Activated CD8-positive, alpha-beta T cell treated with anti-CD3 and anti-CD28 coated beads for 36 hours (primary cell): ENCODE measurements at places on chromosomes 4 and X. TPM values are rescaled to one million over a fixed set of nuclear protein-coding genes. Genes with fewer than 3 reads are reported as not detected.

GRCh38 chrX:145727476-145727875 is 90.2 kb upstream of the SLITRK2 start:
- DNase-seq = no peak

DNA sequence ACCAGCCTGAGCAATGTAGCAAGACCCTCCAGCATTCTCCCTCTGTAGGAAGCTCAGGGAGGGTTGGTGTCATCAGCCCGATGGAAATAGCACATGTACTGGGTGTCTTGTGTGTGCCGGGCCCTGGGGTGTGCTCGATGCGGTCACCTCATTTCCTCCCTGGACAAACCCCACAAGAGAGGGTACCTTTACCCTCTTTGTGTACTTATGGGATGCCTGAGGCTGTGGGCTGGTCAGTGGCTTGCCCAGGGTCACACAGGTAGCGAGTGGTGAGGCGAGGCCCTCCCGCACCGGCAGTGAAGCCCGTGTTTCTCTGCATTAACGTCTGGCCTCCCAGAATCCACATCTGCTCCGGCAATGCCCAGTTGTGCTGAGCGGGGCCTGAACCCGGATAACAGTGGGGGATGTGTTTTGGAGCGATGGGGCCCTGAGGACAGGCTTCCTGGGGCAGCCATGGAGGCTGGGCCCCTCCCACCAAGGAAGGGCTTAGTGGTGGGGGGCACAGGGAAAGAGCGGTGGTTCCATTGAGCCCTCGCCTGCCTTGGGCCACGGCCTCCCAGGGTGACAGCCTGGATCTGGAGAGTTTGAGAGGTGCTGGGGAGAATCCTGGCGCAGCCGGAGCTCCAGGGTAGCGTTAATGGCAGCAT is 8.1 kb downstream of the PSAPL1 start:
- DNase-seq = no peak

DNA sequence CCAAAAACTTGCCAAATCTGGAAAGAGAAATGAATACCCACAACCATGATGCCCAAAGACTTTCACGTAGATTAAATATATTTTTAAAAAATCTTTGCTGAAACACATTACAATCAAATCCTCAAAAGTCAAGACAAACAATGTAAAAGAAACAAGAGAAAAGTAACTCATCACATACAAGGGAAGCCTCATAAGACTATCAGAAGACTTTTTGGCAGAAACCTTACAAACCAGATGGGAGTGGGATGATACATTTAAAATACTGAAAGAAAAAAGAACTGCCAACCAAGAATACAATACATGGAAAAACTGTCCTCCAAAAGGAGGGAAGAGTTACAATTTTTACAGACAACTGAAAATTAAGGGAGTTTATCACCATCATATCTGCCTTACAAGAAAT is 319.0 kb upstream of the INTU start:
- DNase-seq = no peak

GRCh38 chr4:126465341-126465740 is 1150.6 kb downstream of the FAT4 start:
- no peak for DNase-seq

DNA sequence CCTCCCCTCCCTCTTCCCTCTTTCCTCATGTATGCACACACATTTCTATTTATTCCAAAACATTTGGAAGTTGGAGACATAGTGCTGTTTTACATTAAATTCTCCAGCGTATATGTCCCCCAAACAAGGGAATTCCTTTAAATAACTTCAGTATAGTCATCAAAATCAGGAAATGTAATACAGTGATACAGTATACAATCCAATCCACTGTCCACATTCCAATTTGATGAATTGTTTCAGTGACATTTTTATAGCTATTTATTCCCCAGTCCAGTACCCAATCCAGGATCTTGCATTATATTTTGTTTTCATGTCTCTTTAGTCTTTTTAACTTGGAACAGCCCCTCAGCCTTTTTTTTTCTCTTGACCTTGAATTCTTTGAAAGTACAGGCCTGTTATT is 233.0 kb downstream of the DKK2 start:
- DNase-seq = no peak

- DNase-seq = no peak
Observed at GRCh38 chr4:110751183-110751582, 128.3 kb upstream of the PITX2 start.

DNA sequence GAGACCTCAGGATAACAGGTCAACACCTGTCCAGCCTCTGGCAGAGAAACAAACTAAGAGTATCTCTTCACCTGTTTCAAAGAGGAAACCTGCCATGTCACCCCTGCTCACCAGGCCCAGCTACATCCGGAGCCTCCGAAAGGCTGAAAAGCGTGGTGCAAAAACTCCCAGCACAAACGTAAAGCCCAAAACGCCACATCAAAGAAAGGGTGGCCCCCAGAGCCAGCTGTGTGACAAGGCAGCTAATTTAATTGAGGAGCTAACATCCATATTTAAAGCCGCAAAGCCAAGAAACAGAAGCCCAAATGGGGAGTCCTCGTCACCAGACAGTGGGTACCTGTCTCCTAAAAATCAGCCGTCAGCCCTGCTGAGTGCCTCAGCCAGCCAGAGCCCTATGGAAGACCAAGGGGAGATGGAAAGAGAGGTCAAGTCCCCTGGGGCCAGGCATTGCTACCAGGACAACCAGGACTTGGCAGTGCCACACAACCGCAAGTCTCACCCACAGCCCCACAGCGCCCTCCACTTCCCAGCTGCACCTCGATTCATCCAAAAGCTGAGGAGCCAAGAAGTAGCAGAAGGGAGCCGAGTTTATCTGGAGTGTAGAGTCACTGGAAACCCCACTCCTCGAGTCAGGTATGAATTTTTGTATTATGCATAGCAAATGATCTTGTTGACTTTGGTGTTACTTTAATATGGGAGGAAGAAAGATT is 15.1 kb downstream of the PALLD start:
- DNase-seq = peak; percentile 92

PHEX gene
- total RNA-seq = 22.7 TPM

CLNK gene
- 0.18 TPM for total RNA-seq
